Breast epithelium (tissue), 4 donors: ENCODE measurements at places on chromosomes 12 and 14.

DNA sequence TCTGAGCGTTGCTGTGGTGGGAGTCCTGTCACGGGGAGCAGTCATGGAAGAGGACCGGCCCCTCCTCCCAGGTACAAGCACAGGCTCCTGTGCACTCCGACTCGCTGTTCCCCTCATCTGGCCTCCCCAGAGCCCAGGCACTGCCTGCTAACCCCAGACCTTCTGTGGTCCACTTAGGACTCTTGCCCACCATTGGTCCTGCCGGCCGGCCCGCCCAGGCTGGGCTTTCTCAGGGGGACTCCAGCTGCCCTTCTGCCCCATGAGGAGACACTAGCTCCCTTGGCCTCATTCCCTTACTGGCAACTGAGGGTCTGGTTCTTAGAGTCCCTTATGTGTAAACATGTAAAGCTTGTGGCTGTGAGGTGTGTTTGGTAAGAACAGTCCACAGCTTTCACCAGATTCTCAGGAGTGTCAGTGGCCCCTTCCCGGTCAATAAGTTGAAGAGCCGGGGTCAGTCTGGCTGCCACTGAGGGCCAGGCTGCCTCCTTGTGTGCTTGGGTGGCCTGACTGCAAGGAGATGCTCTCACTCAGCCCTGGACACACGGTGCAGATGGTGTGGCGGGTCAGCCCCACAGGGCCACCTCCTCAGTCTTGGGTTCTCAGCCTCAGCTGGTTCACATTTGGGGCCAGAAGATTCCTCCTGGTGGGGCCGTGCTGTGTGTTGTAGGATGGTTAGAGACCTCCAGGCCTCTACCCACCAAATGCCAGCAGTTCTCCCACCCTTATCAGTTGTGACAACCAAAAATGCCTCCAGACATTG is 43.6 kb downstream of the DDX51 start:
- DNase-seq = no peak

- DNase-seq = no peak
Observed at GRCh38 chr14:91363776-91364523, 53.7 kb downstream of the CCDC88C start.

DNA sequence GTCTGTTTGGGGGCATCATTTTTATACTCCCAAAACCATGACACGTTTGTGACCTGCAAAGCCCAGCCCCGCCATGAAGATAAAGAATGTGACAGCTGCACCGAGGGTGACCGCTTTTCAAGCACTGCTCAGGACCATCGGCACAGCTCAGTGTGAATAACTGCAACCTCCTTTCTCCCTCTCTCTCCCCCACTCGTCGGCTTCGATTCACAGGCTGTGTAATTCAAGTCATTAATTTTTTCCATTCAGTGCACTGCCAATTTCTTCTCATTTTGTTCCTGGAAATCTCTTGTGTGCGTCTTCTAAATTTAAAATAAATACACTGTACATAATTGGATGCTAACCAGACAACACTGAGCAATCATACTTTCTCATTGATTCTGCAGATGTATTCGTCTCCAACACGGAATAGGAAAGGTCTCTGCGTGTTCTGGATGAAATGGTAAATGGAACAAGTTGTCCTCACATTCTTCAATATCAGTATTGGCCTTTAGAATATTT is 260.8 kb downstream of the TTC8 start:
- DNase-seq = no peak

- DNase-seq = no peak
Observed at GRCh38 chr14:51058382-51058781, 36.5 kb downstream of the TRIM9 start.

DNA sequence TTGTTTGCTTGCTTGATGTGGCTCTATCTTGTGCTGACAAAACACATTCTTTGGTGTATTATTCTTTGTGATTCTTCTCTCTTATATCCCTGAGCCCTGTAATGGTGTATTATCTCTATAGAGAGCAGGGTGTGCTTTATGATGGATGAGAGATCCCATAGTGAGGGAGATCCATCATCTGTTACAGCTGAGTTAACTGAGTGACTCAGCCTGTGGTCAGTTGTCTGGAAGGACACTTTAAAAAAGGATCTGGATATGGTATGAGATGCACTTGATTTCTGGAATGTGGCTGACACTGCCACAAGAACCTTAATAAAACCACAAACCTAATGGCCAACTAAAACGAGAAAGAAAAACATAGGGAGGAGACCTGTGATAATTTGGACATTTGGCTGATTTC is 461.4 kb upstream of the SYT1 start:
- no peak for DNase-seq

DNA sequence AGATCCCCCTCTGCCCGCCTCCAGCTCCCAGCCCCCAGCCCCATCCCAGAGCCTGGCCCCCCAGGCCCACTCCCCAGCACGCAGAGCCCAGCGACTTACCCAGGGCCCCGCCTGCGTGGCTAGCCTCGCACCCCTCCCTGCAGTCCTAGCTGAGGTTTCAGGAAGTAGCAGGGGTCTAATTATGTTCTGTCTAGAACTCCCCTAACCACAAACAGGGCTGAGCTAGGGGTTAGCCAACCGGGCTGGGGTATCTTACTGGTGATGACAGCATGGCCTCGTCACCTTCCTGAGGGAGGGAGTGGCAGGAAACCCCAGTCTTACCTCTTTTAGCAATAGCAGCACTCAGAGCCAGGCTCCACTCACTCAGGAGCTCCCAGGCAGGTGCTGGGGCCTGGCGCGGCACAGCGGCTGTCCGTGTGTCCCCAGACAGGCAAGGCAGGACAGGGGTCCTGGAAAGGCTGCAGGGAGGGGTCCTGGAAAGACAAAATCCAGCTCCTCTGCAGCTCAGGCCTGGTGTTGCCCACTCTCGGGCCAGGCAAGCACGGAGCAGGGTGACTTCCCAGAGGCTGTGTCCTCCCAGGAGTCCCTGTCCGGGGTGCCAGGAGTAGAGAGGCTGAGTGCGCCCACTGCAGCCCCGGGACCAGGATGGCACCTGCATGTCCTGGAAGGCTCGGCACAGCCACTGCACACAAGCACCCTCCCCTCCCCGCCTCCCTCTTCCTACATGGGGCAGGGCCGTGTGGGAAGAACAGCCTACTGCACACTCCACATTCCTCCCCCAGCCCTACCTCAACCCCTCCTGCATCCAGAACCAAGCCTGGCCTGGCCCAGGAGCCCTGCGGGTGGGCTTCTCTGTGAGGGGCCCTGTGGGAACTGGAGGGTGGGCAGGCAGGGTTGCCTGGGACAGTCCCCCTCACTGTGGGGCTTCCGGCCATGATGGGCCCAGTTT is at the start of gene GPR132:
Gene GPR132 (minus strand): TSS at position 151 of the 949 bp plus-strand sequence. CDS start 10,010 bp downstream, outside the sequence.
- DNase-seq = peak; percentile 49

DNA sequence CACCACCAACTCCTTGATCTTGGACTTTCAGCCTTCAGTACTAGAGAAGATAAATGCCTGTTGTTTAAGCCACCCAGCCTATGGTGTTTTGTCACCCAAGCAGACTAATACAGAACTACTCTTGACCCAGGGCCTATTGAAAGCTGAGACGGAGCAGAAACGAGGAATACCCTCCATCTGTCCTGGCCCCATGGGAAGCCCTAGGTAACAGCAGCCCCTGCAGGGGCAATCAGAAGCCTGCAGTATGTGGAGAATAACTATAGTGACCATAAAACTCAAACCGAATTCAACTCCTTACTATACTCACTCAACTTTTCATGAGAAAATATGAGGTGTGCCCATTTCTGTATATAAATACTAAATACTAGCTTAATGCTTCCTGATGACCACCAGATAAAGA is 307.4 kb downstream of the NUAK1 start:
- no peak for DNase-seq
